CD4-positive, alpha-beta T cell treated with Interleukin-12 subunit alpha and Interleukin-12 subunit beta, for 1 hour (primary cell): ENCODE measurements at places on chromosomes 5 and 9.

- no peak for DNase-seq
Observed at GRCh38 chr9:134240361-134240760, 76.0 kb upstream of the RNU6ATAC start.

DNA sequence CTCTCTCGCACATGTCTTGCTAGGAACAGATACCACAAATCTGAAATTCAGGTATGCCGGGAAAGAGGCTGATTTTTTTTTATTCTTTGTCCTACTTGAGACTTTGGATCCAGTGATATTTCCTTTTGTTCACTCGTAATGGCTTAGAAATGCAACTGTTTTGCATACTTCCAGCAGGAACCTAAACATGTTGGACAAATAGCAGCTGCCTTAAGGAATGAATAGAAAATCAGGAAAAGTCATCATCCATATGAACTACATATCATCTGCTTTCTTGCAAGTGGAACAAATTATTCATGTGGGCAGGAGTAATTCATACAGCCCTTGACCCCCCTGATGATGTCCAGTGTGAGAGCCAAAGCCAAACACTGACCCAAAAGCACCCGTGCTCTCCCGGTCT is 17.4 kb downstream of the TTC39B start:
- DNase-seq = no peak

DNA sequence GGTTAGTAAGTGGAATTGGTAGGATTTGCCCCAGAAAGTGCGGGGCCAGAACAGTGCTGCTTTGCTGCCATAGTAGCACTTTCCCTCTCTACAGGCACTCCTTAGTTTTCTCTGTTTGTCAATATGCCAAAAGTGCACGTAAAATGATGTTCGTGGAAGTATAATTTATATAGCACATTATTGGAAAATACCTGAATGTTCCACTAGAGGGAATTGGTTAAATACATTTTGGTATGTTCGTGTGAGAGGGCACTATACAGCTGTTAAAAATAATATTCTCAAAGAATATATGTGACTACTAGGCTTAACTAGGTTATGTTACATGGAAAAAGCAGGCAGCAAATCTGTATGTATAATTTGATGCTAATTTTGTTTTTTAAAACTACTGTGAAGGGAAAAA is 184.0 kb upstream of the GDNF start:
- no peak for DNase-seq

- DNase-seq = no peak
Observed at GRCh38 chr9:28318515-28318914, 745.2 kb upstream of the C9orf72 start.

DNA sequence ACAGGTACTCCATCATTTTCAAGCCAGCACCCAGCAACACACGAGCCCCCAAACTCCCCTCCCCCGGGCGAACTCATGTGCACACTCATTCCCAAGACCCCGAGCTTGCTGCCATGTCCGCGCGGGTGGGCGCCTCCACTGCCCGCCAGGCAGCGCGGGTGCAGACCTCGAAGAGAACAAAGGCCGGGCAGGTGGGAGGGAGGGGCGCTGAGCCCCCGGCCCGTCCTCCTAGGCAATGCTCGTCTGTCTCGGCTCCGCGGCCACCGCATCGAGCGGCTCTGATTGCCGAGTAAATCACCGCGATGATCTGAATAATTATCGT is 47.1 kb upstream of the PSD2 start:
- DNase-seq = no peak

- DNase-seq = no peak
Observed at GRCh38 chr5:170538696-170539586, 35.1 kb downstream of the KCNIP1 start.

DNA sequence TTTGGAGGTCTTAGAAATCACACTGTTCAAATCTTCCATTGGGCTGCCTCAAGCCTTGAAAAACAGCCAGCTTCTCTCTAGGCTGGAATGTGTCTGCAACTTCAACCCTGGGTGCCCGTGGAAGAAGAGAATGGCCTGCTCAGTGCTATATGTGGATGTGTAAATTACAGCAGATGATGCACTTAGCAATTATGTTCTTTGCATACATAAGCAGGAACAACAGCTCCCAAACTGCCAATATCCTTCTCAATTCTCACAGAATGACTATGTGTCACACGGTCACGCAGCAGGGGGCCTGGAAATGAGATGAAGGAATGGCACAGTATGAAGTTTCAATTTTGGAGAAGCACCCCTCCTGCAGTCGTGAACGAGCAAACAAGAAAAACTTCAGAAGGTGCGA is 175.2 kb upstream of the SMARCA2 start:
- DNase-seq = no peak
